Activated T-cell treated with anti-CD3 and anti-CD28 coated beads, Interleukin-2, amount 50 U/mL, for 72 hours (primary cell): ENCODE measurements at places on chromosomes 2 and 18. TPM values are rescaled to one million over a fixed set of nuclear protein-coding genes. Genes with fewer than 3 reads are reported as not detected.

- no peak for DNase-seq
These were observed 15.5 kb downstream of the TTC32 start for GRCh38 chr2:19886261-19886660.

CCL20 gene
- total RNA-seq: 21.9 TPM

DBI gene
- total RNA-seq: 80.6 TPM

DNA sequence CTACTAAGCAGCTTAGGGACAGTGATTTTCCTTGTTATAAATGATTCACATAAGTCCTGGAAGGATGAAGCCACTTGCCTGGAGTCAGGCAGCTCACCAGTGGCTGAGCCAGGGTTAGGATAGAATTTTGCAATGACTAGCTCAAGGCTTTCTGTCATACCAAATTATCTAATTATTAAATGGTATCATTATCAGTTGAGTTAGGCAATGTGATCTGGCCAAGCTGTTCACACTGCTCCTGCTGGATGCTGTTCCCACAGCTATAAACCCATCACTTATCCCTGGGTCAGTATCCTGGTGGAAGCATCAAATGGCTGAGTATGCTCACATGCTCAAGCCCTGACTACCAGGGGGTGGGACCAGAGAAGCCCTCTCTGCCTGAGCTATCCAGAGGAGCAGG, 235.2 kb downstream of the MTX2 start:
- no peak for DNase-seq
